Activated CD4-positive, CD25-positive, alpha-beta regulatory T cell treated with anti-CD3 and anti-CD28 coated beads, Interleukin-2, amount 50 U/mL, for 24 hours (primary cell): ENCODE measurements at places on chromosomes 7 and 10.

DNA sequence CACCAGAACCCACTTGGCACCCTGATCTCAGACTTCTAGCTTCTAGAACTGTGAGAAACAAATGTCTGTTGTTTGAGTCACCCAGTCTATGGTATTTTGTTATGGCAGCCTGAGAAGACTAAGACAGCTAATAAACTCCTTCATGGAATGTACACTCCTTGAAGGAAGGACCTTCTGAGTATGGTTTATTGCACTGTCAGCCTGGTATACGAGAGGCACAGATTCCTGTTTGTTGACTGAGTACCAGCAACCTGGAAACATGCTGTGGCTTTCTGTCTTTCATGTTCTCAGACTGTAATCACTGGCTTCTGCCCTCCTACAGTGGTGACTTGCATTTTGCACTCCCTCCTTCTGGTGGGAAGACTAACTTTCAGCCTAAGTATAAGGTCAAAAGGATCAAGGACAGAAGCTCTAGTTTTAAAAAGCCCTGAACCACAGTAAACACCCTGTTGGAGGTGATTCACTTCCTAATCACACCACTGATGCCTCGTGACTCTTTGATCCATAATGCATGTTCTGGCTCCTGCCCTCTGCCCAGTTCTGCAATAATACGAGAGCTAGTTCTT lies 319.0 kb upstream of the NPSR1 start:
- ATAC-seq: no peak

DNA sequence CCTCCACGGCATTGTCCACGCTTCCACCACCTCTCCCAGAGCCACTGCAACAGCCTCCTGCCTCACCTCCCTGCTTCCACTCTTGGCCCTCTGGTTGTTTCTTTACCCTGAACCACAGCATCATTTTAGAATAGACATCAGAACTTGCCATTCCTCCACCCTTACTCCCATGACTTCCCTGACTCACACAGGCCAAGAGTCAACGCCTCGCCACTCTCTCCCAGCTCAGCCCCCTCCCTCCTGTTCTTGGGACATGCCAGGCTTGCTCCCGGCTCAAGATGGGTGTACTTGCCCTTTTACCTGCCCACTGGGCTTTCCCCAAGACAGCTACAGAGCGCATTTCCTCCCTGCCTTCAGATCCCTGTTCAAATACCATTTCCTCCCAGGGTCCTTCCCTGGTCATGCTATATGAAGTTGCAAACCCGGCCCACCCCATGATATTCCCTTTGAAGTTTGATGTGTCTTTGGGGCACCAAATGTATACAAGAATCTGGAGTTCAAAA lies 429.1 kb downstream of the RPS24 start:
- no peak for ATAC-seq

DNA sequence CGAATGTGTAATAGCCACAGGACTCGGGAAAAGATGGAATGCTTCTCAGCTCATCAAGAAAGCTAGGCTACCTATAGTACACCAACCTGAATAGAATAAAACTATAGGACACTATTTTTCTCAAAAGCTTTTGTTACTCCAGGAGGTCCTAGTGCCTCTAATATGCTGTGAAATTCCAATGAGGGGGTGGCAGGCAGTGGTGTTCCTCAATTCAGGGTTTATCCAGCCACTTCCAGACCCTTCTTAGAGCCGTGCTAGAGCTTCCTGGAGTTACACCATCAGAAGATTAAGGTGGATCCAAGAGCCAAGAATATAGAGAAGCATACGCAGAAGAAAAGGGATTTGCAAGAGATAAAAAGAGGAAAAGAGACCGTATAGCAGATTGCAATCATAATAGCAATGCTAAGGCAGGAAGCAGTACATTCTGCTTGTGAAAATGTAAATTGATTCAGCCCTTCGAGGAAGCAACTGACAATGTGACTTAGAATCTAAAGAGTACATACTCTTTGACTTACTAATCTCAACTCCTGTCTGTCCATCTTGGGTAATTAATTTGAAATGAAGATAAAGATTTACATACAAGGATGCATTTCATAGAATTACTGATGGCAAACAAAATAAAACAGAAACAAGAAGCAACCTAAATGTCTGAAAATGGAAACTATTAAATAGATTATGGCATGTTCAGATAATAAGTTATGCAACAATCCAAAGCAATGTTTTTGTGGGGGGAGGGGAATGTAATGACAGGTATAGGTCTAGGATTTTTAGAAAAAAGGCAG lies 2.1 kb downstream of the ST8SIA6 start:
- no peak for ATAC-seq

- ATAC-seq: peak; percentile 77
Measured at GRCh38 chr7:135159359-135160085, 11.0 kb downstream of the CYREN start.

DNA sequence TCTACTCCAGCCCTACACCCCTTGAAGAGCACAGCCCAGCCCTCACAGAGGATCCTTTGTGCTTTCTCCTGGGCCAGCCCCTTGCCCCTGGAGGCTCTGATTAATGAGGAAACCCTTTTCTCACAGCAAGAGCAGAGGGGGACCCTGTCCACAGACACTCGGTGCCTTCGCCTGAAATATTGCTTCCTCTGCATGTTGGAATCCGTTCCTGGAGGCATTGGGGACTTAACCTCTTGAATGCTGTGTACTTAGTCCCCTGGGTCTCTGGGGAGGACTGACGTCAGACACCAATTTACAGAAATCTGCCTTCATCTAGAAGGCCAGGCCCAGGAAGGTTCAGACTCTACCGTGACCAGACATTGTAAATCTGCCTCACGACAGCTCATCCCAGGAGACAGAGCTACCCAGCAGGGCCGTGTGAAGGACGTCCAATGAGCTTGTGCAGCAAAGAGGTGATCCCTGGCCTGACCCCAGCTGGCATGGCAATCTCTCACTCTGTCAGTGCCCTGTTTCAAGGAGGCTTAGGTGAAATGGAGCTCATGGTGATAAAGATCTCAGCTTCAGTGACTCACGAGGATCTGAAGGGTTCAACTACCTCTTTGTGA lies 8.1 kb upstream of the TMEM72 start:
- ATAC-seq: no peak
